ENCODE measurements at places on chromosomes 1 and 21. TPM values are rescaled to one million over a fixed set of nuclear protein-coding genes. Genes with fewer than 3 reads are reported as not detected.

RAB3B gene
- 31.8 TPM for total RNA-seq

BGLAP gene
- total RNA-seq = 0.59 TPM

OR2T33 gene
- not detected for total RNA-seq

FALEC gene
- total RNA-seq = not detected

SH2D1B gene
- total RNA-seq = not detected

H3-3A gene
- 136 TPM for total RNA-seq

GPR25 gene
- not detected for total RNA-seq

ATP1A4 gene
- not detected for total RNA-seq

SPRR2B gene
- total RNA-seq = not detected

VSIG8 gene
- total RNA-seq = not detected

CRP gene
- total RNA-seq = not detected

CTSS gene
- total RNA-seq = 4.2 TPM

RNU1-4 gene
- total RNA-seq = under 0.01 TPM

PEX11B gene
- total RNA-seq = 22.0 TPM

CFAP74 gene
- not detected for total RNA-seq

DNALI1 gene
- 0.89 TPM for total RNA-seq

THEM4 gene
- 9.8 TPM for total RNA-seq

PTCH2 gene
- 0.05 TPM for total RNA-seq

KCNJ10 gene
- not detected for total RNA-seq

UCK2 gene
- total RNA-seq = 100 TPM

RIMS3 gene
- 0.09 TPM for total RNA-seq

RHD gene
- total RNA-seq = not detected

FMOD gene
- total RNA-seq = 48.1 TPM

ADORA1 gene
- total RNA-seq = 5.7 TPM

CR1L gene
- not detected for total RNA-seq

RHOU gene
- 2.8 TPM for total RNA-seq

METTL18 gene
- total RNA-seq = 7.4 TPM

KRTAP19-1 gene
- not detected for total RNA-seq

PARS2 gene
- 4.6 TPM for total RNA-seq

CAMSAP2 gene
- 42.7 TPM for total RNA-seq

CFAP126 gene
- not detected for total RNA-seq

IGFN1 gene
- under 0.01 TPM for total RNA-seq

SPRR3 gene
- total RNA-seq = not detected

CTBS gene
- 21.2 TPM for total RNA-seq

CDC14A gene
- total RNA-seq = 4.2 TPM

AMY2A gene
- not detected for total RNA-seq

PTGFRN gene
- 31.5 TPM for total RNA-seq

HSD3B1 gene
- total RNA-seq = not detected

IGSF21 gene
- total RNA-seq = not detected

NFASC gene
- 10.1 TPM for total RNA-seq

Data from smooth muscle cell of the umbilical artery (primary cell).